ENCODE measurements at places on chromosomes 6 and 20.
A peak's percentile ranks its signal among the peaks of the same experiment; 100 is the strongest.

GRCh38 chr6:126176282-126176681 lies 163.6 kb upstream of the CENPW start:
- no peak for DNase-seq

GRCh38 chr6:47246551-47246950 lies 63.2 kb downstream of the TNFRSF21 start:
- no peak for DNase-seq

- no peak for DNase-seq
Observed at GRCh38 chr6:168106633-168107005, 27.6 kb upstream of the FRMD1 start.

DNA sequence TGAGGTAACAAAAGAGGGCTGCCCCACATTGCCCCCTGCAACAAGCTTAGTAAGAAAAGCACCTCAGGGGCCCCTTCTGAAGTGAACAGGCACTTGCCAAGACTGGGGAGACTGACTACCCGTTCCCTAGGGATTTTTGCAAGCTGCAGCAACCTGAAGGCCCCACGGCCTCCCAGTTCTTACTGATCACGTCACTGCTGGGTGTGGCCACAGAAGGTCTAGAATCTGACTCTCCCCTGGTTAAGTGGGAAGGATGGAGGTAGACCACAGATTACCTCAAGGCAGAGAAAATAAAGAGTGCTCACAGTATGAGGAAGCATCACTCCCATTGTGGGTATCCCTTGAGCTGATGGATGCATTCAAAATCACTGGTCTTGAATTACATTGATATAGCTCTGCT lies 201.5 kb upstream of the KCNQ5 start:
- DNase-seq = no peak

GRCh38 chr6:56657354-56657753 lies 14.7 kb upstream of the DST start:
- DNase-seq = no peak

DNA sequence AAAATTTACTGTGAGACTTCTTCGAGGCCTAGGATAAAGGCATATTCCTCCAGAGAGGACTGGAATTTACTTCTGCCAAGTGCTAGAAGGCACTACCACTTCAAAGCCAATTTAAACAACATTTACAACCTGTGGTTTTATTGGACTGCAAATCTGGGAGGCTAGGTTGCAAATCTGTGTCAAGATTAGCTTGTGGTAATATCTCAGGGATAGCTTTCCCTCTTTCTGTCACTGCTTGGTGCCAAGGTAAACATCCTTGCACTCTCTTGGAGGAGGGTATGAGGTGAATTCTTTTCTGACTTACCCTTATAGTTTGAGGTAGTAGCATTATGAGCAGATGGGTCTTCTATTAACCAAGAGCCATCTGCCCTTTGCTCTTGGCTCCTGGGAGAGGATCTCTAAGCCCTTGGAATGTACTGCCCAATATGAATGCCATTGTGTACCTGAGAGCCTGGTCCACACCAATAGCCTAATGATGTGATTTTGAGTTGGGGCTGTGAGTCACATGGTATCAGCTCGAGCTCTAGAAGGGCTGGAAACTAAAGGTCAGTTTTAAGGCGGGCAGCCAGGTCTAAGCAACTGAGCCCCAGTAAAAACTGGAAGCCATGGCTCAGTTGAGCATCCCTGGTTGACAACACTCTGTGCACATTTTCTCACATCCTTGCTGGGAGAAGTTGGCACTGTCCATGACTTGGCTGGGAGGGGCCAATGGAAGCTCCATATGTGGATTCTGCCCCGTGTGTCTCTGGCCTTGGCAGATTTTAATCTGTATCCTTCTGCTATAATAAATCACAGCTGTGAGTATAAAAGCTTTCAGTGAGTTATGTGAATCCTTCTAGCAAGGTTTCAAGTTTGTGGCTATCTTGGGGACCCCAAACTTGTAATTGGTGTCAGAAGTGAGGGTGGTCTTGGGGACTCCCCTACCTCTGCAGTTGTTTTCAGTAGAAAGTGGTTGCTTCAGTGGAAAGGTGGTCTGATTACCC lies 188.1 kb downstream of the UBE3D start:
- DNase-seq = no peak

DNA sequence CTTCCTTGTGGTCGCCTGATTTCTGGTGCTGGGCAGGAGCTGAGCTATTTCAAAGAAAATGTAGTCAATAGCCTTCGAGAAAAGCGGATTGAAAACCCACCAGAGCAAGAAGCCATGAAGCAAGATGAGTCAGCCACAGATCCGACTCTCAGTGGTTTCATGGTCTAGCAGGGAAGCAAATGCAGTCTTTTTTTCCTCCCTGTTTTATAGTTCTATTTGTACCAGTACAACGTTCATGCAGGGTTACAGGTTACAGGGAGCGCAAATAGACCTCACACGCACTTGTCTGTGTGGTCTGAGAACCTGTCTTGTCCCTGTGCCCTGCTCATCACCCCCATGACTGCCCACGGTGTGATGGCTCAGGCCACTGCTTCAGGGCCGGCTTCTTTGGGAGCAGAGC lies 309.8 kb upstream of the SUPT3H start:
- DNase-seq = no peak

DNA sequence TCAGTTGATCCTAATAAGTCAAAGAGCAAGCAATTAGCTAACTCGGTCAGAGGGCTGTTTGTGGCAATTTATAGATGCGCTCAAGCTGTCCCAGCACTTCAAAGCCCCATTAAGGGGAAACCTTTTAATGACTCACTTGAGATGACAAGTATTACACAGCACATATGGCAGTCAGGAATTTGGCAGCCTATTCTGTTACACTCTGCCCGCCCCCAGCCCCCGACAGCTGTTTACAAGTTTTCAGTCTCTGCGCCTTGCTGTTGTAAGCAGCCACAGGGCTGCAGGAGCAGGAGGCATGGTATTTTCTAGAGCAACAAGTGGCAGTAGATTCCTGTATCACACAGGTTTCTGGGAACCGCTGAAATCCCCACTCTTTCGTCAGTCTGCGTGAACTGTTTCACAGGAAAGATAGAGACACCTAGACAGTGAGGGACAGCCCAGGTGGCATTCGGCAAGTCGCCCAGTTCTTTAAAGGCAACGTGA lies 263.0 kb downstream of the FOXC1 start:
- no peak for DNase-seq

DNA sequence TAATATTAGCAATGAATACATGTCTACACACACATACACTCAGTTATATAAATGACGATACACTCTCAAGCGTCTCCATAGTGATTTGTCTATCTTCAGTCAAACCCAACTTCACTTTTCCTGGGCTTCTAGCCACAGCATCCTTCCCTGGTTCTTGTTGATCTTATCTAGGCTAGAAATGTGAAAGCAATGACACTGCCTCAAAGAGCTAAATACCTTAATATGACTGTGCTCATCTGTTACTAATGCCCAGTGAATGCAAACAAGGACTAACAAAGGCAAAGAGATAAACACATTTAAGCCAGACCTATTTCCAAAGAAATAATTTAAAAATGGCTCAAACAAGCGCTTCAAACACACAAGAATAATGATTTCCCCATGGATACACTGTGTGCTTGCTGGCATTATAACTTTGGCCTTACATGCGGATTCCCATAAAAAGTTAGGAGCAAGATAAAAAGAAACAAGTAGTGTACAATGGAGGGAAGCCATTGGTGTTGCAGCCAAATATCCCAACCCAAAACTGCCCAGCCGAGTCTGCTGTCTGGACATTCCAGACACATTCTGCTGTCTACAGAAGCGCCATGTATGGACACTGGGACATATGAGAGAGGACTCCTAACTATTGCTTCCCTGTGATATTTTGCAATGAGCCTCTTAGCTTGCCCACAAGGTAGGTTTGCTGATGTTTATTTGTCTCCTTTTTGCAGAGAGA lies 19.5 kb upstream of the DAAM2 start:
- DNase-seq = no peak

DNA sequence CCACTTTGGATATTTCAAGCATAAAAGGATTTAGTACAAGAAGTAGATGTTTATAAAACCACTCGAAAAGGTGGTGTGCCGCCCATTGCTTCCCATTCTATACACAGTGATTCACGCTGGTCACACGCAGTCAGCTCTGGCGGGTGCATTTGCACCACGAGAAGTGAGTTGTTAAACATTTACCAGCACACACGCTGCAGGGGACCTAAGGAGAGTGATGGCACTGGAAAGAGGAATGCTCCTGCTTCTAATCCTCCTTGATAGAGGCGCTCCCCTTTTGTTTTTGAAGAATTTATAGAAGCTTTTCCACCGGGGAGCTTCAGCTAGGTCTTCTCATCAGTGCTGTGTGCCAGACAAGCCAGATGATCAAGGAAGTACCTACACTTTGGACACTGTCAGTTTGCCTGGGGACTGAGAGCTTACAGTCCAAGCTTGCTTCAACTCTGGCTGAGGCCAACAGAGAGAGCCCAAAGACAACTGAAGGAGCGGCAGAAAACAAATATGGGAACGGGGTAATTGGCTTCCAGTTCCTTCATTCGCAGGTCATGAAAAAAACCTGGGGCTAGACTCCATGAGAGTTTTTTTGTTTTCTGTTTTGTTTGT lies 31.2 kb downstream of the MUC22 start:
- no peak for DNase-seq

DNA sequence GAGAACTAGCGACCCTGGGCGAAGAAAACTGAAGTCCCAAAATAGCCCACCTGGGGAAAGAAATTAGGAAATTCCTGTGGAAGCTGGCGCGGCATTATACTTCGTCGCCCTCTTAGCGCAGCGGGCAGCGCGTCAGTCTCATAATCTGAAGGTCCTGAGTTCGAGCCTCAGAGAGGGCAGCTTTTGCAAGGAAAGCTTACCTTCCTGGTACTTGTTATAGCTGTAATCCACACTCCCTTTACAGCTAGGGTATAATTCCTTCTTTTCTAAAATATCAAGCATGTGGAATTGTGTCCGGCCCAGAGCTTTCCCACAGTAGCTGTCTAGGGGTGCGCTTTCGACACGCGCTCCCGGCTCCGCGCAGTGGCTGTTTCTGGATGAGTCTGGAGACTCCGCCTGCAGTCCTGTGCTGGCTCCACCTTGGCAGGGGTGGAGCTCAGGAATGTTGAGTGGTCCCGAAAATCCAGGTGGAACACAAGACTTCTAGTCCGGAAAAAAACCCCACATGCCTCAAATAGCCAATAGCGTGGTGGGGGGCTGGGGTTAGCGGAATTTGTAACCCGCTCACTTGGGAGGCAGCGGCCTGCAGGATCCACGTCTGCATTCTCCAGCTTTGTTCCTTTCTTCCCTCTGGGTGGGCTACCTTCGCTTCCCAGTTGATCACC lies 83.7 kb upstream of the ZNF322 start:
- peak; percentile 46 for DNase-seq

DNA sequence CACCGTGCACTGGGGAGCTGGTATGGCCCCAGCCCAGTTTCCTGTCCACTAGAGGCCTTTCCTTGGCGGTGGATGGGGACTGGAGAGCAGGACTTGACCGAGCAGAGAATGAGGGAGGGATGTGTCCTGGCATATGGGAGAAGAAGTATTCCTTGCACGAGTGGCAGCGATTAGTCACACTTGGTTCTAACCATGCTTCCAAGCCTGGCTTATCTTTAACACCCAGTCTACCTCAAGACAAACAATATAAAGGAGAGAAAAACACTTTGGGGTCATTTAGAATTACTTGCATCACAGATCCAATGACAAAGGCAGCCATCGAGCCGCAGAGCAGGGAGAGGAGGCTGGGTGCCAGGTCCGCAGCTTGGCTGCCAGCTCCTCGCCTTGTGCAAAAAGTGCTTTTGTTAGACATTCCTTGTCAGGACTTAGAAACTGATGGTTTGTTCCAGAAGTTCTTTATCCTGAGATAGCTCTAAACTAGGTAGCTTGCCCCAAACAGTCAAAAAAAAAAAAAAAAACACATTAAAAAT lies 214.9 kb upstream of the GMDS start:
- DNase-seq = no peak

DNA sequence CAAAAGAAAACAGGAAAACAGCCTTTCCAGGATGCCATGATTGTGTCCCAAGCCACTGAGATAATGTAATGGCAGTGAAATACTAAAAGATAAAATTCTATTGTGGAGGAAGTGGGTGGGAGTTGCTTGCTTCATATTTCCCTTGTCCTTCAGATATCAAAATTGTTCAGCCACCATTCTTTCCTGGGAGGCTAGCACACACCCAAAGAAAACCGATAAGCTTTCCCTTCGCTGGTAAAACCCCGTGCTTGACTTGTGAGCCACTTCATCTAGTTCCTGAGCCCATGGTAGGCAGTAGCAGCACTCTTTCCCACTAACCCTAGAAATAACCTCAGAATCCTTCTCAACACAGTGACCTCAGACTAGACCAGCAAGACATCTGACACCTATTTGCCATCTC lies 357.4 kb upstream of the PLCB4 start:
- DNase-seq = no peak

DNA sequence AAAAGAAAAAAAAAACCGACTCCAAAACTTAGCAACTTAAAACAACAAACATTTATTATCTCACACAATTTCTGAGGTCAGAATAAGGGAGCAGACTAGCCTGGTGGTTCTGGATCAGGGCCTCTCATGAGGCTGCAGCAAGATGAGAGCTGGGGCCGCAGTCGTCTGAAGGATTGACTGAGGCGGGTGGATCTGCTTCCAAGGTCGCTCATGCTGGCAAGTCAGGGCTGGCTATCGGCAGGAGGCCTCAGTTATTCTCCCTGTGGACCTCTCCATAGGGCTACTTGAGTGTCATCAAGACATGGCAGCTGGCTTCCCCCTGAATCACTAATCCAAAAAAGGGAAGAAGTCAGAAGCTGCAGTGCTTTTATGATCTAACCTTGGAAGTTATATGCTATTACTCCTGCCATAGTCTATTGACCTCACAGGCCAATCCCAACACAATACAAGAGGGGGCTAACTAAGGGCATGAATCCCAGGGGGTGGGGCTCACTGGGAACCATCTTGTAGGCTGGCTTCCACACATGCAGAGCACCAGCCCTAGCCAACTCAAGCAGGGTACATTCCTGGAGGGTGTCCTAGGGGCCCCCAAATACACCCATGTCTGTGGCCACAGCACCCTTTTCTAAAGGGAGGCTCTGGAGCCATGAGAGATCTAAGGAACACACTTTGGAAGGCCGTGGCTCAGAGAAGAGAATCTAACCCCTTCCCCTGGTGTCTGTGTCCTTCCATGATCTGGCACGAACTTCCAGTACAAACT lies 11.3 kb downstream of the EBF4 start:
- peak; percentile 70 for DNase-seq

- no peak for DNase-seq
Observed at GRCh38 chr6:37840143-37840939, 20.8 kb downstream of the ZFAND3 start.

DNA sequence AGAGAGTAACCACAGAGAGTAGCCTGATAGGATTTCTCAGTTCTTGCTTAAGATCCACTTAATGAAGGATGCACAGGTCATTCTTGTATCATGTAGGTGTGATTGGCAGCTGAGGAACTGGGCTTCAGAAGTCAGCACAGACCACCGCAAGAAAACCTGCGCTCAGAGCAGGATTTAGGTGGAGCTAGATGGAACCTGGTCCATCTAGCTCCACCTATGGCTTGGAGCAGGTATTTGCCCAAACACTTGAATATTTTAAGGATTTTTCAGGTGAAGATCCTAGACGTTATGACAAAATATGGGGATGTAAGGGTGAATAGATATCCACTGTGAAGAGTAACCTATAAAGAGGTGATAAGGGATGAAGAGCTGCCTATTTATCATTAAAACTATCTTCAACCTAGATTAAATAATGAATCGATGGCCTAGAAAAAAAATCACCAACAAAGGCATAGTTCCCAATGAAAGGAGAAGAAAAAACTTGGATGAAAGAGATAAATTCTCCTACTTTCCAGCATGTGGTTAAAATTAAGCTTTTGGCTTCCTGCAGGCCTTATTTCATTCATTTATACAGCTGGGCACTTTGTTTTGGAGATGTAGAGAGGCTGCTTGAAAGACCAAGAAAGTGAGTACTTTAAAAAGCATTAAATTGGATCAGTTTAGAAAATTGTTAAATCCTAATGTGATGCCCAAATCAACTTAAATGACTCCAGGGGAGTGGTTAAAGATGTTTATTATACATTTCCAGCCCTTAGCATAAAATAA lies 778.4 kb upstream of the GJE1 start:
- DNase-seq = no peak
